Left renal pelvis (tissue), 4 donors: ENCODE measurements at places on chromosomes 3 and 15. TPM values are rescaled to one million over a fixed set of nuclear protein-coding genes. Genes with fewer than 3 reads are reported as not detected.

Gene SLCO2A1
- polyA plus RNA-seq, result 19.3 TPM

Gene ZNF80
- not detected for polyA plus RNA-seq

Gene DMXL2
- 95.7 TPM for polyA plus RNA-seq

Gene P2RY12
- 1.3 TPM for polyA plus RNA-seq

Gene CHRFAM7A
- polyA plus RNA-seq, result 1.7 TPM

Gene STRIT1
- polyA plus RNA-seq, result 2.3 TPM

Gene CA12
- 120 TPM for polyA plus RNA-seq

Gene FBLN2
- polyA plus RNA-seq, result 36.9 TPM

Gene TGM4
- polyA plus RNA-seq, result not detected

Gene IGSF10
- polyA plus RNA-seq, result 2.9 TPM

Gene ST6GAL1
- 28.3 TPM for polyA plus RNA-seq

Gene C3orf62
- 10.2 TPM for polyA plus RNA-seq
